ENCODE measurements at places on chromosomes 5 and 9.

DNA sequence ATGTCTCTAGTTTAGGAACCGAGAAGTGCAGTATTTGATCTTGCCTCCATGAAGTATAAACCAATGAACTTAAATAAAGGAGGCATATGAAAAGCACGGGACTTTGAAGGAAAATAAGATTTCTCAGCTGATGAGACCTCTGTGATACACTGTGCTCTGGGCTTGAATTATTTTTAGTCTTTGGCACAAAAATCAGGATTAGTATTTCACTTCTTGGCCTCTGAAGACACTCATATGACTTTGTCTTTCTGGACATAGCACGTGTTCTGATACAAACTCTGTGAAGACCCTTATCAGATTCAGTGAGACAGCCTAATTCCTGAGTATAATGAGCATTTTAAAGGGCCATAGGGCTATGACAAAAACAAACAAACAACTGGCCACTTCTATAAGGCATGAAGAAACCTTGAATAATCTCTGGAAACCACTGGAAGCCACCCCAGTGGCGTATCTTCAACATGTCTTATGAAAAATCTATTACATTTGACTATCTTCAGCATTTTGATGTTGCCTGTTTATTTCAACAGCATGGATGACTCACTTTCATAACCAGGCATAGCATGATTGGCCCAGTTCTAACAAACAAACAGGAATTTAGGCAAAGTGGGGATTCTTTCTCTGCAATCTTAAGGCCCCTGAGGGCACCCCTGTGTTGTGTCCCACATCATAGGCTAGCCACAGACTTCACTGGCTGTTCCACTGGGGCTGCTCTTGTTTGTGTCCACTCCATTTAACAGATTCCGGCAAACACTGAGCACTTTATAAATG, 90.3 kb upstream of the ZNF462 start:
- no peak for DNase-seq

DNA sequence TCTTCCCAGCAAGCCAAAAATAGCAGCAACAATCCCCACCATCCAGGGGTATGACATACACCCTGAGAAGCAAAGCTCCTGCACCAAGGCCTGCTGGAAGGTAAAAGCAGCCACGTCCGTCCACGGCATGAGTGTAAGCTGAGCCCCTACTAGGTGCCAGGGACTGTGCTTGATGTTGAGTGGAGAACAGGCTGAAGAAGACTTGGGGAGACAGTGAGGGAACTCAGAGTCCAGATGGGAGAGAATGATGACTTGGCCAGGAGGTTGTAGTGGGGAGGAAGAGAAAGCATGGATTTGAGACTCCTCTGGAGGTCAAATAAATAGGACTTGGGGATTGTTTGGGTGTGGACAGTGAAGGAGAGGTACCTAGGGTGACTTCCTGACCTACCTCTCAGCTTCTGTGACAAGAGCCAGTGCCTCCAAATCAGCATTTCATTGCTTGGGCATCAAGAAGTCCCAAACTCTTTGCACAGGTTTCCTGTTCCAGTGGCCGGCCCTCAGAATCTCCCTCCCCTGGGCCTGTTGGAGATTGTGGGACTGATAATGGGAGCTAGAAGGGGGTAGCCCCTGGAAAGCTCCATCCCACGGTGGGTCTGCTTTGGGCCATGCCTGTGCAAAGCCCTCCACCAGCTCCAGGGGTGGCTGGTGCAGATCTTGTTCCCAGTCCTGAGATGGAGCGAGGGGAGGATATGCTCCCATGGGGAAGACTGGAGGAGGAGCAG, 58.3 kb upstream of the ADAMTS2 start:
- DNase-seq, result no peak

DNA sequence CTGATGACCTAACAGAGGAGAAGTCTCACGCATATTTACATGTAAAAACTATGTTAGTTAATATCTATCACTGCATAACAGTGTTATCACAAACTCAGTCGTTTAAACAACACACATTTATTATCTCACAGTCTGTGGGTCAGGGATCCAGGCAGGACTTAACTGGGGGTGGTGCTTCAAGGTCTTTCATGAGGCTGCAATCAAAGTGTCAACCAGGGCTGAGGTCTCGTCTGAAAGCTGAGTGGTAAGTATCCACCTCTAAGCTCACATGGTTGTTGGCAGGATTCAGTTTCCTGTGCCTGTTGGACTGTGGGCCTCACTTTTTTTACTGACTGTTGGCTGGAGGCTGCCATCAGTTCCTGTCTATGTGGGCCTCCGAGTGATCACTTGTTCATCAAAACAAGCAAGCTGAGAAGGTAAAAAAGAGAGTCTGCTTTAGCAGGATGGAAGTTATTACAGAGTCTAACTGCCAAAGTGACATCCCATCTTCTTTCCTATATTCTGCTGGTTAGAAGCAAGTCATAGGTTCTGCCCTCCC, 188.6 kb downstream of the CARTPT start:
- DNase-seq, result no peak

DNA sequence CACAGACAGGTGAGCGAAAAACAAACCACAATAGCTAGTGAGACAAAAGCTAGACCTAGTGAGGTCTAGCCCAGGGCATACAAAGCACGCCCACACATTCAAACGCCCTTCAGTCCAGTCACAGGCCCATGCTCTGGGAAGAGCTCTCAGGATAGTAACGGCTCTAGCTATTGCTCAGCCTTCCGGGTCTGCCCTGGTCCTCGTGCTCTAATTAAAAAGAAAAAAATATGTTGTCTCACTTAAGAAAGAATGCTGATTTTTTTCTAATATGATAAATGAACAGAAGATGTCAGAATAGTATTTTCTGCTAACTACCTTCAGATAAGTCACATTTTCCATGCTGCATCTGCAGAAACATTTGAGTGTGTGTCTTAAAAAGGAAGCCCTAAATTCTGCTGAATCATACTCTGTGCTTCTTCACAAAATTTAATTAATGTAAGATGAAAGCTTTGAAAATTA, 94.5 kb downstream of the PLPP1 start:
- no peak for DNase-seq

- DNase-seq, result no peak
These were observed 61.2 kb upstream of the PHYKPL start for GRCh38 chr5:178293815-178294214.

DNA sequence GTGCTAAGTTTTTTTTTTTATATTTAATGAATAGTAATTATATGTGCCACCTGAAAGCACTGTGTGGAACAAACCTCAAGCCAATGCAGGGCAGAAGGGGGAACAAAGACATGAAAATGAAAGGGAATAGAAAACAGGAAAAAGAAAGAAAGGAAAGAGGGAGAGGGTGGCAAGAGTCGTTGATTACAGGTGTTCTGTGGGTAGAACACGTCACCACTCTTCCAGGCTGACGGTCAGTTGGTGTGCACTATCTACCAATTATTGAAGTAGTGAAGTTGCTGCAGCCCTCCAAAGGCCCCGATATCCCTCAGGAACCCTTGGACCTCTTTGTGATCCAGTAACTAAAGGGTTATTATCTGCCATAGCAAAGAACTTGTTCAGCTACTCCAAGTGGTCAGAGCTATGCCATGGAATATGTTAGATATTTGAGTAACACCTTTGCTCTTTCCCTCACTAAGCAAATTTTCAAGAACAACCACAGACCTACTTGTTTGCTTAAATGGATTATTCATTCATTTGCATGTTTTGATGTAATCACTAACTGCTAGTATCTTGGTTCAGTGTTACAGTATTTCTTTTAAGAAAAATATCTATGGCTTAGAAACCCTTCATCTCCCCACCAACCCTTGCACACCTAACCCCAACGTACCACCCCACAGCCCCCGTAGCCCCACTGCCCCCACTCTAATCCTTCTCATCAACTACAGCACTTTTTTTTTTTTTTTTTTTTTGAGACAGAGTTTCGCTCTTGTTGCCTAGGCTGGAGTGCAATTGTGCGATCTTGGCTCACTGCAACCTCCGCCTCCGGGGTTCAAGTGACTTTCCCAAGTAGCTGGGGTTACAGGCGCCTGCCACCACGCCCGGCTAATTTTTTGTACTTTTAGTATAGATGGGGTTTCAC, 31.3 kb downstream of the FYB1 start:
- DNase-seq, result no peak

GRCh38 chr9:128406848-128407391, 13.7 kb upstream of the CERCAM start:
- no peak for DNase-seq

- no peak for DNase-seq
These were observed 54.0 kb upstream of the LARP1 start for GRCh38 chr5:154701181-154701580.

DNA sequence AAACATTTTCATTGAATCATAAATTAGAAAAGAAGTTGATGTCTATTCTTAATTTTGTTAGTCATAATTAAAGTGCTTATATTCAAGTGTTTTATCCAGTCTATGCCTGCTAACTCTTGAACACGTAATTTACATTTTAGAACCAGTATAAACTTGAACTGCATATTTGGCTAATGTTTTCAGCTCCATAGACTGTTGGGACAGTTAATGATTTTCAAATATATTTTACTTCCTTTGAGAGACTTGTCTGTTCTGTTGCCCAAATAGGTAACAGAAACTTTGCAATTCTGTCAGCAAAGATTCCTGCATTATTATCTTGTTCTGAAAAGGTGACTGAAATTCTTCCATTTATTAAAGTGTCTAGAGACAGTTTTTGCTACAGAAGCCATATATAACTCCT, 7.8 kb downstream of the ITGA2 start:
- DNase-seq, result no peak

- no peak for DNase-seq
These were observed 208.1 kb downstream of the GNA14 start for GRCh38 chr9:77440057-77440456.

- DNase-seq, result no peak
These were observed 172.5 kb downstream of the FAM114A2 start for GRCh38 chr5:153866176-153866575.

GRCh38 chr9:87570000-87570908, 72.6 kb downstream of the DAPK1 start:
- DNase-seq, result no peak

DNA sequence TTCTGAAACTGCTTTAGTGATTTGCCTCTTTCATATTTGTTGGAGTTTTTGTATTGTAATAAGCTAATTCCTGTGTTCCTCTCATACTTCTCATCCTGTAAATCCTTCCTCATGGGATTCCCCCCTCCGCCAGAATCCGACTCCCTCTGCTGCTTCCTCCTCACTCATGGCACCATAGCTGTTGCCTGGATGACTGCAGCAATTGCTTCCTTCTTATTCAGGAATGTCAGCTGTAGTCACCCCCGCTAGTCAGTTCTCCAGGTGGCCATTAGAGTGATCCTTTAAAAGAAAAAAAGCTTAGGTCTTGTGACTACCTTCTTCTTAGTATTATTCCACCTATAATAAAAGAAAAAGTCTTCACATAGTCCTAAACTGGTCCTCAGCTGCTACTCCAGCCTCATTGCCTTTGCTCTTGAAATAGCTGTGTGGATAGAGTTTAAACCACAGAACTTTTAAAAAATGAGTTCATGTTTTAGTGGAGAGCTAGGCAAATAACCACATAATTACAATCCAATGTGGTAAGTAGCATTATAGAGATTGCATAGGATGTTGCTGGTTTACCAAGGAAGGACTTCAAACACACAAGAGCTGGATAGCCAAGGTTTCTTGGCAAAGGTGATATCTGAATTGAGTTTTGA, 227.3 kb downstream of the KDM4C start:
- no peak for DNase-seq

- DNase-seq, result no peak
These were observed 42.3 kb downstream of the NSUN2 start for GRCh38 chr5:6590581-6590980.

- no peak for DNase-seq
These were observed 211.5 kb downstream of the TSSK1B start for GRCh38 chr5:113223315-113223714.
